ENCODE measurements at places on chromosomes 7 and 10. TPM values are rescaled to one million over a fixed set of nuclear protein-coding genes. Genes with fewer than 3 reads are reported as not detected.
A peak's percentile ranks its signal among the peaks of the same experiment; 100 is the strongest.

SPDYE11 gene
- polyA plus RNA-seq = not detected

SLC29A3 gene
- 16.6 TPM for polyA plus RNA-seq

GRCh38 chr10:129971381-129972144 is 7.5 kb upstream of the EBF3 start:
- DNase-seq = no peak

DNA sequence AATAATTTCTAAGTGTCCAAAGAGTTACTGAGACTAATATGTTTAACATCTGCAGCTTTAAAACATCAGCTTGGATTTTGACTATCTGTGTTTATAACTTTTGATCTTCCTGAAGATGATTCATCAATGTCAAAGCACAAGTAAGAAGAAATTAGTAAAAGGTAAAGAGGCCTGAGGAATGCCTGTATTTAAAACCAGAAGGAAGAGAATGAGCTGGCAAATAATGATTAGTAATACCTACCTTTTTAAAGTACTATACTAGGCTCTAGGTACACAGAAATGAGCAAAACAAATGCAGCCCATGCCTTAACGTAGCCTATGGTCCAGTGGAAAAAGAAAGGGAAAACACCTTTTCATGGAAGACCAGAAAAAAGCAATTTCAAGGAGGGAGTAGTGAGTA is 158.0 kb downstream of the KCND2 start:
- DNase-seq = no peak

DNA sequence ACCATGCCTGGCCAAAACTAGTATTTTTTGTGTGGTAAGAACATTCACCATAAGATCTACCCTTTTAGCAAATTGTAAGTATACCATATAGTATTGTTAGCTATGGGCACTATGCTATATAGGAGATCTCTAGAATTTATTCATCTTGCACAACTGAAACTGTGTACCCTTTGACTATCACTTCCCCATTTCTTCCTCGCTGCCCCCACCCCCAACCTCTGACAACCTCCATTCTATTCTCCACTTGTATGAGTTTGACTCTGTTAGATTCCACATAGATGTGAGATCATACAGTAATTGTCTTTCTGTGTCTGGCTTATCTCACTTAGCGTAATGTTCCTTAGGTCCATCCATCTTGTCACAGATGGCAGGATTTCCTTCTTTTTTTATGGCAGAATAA is 3.6 kb downstream of the CASP7 start:
- DNase-seq = no peak

GRCh38 chr7:143005632-143006260 is 21.2 kb downstream of the OR9A2 start:
- no peak for DNase-seq

- no peak for DNase-seq
Observed at GRCh38 chr10:74460812-74461211, 309.8 kb downstream of the ADK start.

GRCh38 chr10:70866424-70866823 is 21.9 kb downstream of the PCBD1 start:
- DNase-seq = no peak

DNA sequence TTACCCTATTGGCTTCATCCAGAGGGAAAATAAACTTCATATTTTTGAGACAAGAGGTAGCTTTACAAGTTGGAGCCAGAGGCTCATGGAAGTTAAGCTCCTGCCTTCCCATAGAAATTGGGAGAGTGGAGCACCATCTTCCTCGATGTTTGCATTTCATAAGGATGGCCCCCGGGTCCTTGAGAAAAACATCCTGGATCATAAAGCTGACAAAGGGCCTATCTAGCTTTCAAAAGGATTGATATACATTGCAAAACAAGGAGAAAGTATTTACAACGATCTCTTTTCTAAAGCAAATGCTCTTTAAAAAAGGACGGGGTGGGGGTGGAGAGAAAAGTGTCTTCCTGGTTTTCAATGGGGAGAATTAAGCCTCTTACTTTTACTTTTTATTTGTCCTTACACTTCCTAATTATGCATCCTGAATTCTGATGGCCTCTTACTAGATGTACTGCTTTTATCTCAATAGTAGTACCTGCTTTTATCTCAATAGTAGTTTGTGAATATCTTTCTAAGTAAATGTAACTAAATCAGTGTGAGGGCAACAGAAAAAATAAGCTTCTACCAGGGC is 65.6 kb downstream of the PTPRZ1 start:
- no peak for DNase-seq

- DNase-seq = no peak
Observed at GRCh38 chr10:13222566-13222965, 11.6 kb downstream of the UCMA start.

DNA sequence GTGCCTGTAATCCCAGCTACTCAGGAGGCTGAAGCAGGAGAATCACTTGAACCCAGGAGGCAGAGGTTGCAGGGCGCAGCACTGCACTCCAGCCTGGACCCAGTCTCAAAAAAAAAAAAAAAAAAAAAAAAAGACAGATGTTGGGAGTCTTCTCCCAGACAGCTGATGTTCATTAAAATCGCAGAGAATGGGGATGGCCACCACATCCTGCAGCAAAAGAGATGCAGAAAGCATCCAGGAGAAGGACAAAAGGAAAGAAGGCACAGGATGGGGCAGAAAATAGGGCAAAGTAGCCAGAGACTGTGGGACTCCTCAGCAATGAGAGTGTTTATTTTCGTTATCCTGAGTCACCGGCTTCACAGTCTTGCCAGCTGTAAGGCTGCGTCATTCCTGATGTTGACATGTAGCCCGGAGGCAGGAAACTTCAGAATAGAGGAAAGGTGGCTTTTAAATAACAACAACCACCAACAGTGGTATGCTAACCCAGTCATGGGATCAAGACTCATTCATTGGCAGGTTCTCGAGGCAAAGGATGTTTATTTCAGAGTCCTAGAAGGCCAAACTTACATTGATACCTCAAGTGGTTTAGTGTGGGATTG is 149.5 kb upstream of the SVIL start:
- peak; percentile 55 for DNase-seq

DNA sequence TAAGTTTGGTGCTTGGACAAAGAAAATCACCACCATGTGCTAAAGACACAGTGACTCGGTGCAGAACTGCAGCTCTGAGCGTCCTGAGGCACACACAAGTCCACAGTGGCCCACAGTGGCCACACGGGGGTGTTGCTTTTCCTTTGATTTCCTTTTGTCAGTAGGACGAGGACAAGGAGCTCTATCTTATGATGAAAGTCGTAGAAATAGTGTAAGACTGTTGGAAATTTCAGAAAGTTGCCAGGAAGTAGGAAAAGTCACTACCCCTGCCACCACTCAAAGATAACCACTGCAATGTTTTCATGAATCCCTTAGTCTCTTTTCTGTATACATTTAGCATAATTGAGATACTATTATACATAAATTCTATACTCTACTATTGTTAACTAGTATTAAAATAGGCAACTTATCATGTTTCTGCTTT is 146.0 kb downstream of the TNS3 start:
- DNase-seq = peak; percentile 81

Measured in ovary (tissue), 10 donors.